ENCODE measurements at places on chromosomes 12 and 14.

DNA sequence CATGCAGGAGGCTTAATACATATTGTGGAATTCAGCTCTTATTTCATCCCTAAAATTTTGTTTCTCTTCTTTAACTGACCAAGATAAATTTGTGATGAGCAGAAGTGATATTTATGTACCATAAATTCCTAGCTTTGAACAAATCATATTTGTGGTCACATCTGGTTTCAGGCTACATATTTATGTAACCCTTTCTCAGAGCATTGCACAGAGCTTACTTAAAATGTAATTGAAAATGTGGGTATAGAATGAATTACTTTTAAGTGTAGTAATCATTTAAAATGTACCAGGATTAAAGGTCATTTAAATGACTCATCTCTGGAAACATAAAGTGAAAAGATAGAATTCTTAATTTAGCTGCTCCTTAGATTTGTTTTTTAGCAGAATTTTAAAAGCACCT, 129.9 kb upstream of the FRMD6 start:
- DNase-seq, result peak; percentile 2

DNA sequence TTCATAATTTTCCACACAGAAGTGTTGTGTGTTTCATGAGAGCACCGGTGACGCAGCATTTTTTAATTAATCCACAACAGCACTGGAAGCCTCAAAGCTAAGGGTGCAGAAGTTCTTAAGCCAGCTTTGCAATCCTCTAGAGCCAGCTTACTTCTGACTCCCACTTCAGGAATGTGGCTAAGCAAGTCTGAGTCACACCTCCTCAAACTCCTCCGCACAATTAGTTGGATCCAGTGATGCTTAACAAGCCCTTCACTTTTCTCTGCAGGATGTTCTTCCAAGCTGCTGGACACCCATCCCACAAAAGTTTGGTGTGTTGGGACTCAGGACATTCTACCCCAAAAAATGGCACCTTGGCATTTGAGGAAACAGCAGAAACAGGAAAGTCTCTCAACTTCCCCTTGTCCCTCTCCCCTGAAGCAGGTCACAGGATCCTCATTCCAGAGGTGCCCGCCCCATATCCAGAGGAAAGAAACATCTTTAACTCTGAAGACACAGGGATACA, 210.0 kb downstream of the PPM1H start:
- peak; percentile 77 for DNase-seq

DNA sequence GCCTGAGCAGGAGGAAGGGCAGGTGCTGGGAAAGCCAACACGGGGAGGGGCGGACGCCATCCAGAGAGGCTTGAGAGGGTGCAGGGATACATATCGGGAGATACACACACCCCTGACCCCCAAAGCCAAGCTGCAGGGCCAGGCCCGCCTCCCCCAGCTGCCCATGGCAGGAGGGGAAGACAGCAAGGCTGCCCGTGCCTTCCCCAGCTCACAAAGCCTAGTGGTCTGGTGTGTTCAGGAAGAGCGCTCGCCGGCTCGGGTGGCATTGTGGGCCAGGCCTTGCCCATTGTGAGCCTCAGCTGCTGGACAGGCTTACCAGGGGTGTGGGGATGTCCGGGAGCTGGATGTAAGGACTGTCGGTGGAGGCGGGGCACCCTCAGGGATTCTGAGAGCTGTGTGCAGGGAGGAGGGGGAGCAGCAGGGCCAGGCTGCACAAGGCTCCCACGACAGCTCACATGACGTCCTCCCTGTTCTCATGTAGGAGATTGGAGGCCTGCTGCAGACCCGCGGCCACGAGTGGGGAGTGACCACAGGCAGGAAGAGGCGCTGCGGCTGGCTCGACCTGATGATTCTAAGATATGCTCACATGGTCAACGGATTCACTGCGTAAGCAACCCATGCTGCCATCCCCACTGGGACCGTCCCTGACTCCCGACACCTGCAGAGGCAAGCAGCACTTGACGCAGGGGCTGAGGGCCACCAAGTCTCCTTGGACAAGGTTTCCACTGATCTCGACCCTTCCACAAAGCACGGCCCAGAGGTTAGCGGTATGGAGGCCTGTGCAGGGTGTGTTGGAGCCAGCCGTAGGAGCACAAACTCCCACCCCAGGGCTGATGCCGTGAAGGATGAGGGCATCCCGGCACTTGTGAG, 10.1 kb upstream of the SIVA1 start:
- no peak for DNase-seq

GRCh38 chr14:79331830-79332229, 879.5 kb downstream of the DIO2 start:
- DNase-seq, result no peak

- DNase-seq, result no peak
Measured at GRCh38 chr12:14557966-14558365, 9.7 kb downstream of the PLBD1 start.

GRCh38 chr14:65000898-65001591, 14.3 kb downstream of the FNTB start:
- DNase-seq, result no peak

DNA sequence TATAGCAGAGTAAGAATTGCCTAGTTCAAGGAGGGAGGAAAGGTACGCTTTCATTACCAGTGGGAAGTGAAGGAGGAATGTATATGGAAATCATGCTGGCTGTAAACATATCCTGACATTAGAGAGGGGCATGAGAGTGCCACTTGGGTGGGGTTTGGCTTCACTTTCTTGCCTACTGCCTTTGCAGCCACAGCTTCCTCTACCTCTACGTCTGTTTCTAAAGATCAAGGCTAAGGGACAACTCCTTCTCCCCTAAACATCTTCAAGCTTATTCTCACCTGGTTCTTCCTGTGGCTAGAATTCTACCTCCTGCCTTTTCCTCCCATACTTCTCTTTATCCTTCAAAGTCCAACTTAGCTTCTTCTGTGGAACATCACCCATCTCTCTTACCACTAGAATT, 58.0 kb downstream of the SUSD6 start:
- no peak for DNase-seq

DNA sequence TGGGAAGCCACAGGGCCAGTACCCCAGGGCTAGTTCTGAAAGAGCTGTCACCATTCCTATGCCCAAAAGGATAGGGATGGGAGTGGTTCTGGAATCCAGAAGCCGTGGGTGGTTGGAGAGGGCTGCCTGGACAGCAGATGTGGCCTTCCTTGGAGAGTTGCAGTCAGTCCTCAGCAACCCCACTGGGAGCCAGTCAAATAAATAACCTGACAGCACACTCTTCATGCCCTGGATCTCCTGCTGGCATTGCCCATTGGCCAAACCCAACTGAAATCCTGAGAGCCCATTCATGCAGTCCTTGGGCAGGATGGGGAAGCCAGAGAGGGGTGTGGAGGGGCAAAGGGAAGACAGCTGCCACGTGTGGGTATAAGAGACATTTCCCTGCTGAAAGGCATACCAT, 128.2 kb downstream of the PTPN11 start:
- no peak for DNase-seq

- peak; percentile 88 for DNase-seq
Measured at GRCh38 chr12:27969624-27970400, 2.7 kb downstream of the PTHLH start.

DNA sequence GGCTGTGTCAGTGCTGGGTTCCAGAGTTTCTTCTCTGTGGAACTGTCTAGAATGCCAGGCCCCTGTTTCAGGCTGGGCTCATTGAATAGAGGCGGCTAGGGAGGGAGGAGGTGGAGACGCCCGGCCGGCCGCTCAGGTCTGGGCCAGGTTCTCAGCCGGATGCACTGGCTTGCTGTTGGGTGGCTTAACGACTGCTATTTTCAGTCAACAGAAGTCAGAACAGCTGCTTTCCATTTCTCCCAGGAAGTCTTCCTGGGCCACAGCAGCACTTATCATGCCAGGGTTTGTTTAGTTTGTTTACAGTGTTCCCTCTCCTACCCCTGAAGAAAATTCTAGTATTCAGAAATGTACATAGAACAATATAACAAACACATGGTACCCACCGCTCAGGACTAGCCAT, 26.0 kb upstream of the VPS37B start:
- no peak for DNase-seq

DNA sequence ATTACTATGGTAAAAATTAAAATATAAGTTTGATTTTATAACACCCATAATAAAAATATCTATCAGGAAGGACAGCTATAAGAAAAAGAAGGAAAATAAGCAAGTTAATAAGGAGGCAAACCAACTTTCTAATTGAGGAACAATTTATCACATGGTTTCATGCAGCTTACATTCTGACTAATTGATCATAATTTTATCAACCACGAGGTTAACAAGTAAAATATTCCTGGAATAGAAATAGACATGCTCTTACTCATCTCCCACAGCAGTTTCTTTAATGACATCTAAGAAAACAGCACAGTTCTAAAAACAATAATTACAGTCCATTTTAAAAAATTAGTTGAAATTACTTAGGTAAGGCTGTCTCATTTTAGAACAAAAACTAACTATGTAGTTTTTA, 130.8 kb upstream of the KRR1 start:
- DNase-seq, result no peak

DNA sequence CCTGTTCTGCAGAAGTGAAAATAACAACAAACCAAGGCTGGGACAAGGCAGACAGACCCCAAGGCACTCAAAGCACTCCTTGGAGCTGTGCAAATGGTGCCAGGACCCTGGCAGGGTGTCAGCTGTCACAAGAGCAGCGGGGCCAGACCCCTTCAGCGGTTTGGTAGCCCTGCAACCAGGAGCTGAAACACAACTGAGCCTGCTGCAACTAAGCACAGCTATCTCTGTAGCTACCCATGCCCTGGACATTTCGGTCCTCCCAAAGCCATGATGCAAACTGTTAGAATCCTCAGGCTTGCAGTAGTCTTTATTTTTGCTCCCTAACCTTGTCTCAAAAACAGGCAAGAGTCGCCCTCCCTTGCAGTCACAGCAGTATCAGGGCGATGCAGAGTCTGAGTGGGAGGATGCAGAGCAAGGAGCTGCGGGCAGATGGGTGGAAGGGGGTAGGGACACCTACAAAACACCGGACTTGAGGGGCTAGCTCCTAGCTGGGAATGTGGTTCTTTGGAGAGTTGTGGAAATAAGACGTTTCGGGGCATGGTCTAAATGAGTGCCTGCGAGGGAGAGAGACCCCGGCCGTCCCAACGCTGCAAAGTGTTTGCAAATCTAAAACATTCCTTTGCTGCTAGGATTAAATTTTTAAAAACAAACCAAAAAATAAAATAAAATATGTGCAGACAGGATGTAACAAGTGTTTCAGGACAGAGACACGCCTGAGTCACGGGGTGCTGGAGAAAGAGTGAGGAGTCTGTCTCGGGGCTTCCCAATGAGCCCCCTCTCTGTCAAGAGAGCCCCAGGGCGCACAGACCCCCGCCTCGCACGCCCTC, 1.0 kb downstream of the NUAK1 start:
- no peak for DNase-seq

DNA sequence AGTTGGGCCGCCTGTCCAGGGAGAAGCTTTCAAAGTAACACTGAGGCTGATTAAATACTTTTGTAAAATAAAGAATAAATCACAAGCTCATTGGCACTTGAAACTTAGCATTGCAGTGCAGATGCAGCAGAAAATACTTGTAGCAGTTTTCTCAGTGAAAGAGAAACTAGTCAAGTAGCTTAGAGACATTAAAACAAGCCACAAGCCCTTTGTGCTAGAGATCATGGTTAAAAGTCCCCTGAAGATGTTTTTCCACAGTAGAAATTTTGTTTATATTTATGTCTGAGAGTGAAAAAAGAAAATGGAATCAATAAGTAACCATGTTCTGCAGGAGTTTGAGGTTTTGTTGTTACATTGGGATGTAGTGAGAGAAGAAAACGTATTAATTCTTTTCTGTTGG, 5.9 kb downstream of the PSEN1 start:
- DNase-seq, result no peak

DNA sequence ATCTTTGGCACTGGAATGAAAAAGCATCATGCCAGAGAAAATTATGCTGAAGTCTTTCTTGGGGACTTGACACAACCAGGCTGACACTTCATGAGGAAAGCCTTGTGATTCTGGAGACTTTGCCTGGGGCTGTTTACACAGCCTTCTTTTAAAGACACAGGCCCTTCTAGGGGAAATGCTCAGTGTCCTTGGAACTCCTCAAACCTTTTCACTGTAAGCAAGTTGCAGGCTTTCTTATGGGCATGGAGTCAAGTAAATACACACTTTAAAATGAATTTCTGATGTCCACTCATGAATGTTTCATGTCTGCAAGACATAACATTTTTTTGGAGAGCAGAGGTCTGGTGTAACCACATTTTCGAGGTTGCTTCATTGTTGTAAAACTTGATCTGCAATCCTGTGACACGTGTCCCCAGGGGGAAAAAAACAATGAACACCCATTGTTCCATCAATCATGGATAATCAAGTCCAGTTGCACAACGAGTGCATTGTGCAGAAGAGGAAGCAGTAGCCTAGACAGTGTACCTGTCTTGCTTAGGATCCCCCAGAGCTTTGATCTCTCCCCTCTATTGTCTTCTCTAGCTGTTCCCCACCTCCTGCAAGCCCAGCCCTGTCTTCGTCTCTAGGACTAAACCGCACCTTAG, 155.1 kb upstream of the PRICKLE1 start:
- DNase-seq, result peak; percentile 15

DNA sequence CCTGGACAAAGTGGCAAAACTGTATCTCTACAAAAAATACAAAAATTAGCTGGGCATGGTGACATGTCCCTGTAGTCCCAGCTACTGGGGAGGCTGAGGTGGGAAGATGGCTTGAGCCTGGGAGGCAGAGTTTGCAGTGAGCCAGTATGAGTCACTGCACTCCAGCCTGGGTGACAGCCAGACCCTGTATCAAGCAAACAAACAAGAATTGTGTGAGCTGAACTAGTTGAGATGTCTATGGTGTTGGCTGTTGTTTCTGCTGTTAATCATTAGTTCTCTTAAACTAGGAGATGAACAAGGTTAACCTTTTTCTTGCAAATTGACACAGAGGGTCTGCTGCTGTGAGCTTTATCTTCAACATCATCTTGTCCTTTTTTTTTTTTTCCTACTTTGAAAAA, 23.6 kb downstream of the RASSF3 start:
- peak; percentile 17 for DNase-seq

- no peak for DNase-seq
Measured at GRCh38 chr12:109872-110271, 43.3 kb downstream of the IQSEC3 start.

DNA sequence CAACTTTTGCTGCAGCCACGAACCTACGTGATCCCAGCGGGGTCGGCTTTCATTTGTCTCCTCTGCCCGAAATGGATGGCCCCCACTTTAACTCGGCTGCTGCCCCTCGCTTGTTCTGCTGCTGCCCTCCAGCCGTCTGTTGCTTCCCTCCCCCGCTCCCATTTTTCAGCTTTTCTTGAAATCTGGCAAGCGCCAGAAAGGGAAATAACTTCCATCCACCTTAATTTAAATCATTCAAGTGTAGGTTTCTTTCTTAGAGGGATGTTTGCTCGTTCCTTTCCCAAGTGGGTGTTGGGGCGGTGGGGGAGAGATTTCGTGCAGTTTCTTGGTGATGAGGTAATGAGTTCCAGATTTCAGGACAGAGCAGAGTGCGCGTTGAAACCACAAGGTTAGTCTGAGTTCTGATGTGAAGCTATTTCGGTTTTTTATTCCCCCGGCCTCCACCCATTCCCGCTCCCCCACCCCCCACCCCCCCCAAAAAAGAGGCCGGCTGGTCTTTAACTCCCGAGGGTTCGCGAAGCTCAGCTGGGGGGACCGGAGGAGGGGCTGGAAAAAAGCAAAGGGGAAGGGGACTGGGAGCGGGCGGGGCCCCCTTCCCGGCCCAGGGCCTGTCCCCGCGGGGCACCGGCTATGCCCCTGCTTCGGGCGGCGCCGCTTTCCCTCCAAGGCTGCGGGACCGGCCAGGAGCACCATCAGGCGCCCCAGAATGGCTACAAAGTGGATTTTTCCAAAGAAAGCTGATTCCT, 2.2 kb upstream of the ZFP36L1 start:
- DNase-seq, result peak; percentile 80
